ENCODE measurements at places on chromosomes 7 and 10. TPM values are rescaled to one million over a fixed set of nuclear protein-coding genes. Genes with fewer than 3 reads are reported as not detected.

Gene TMEM176B
- total RNA-seq, result 25.1 TPM

Gene ASB10
- 20.6 TPM for total RNA-seq

Gene CYP3A7
- total RNA-seq, result not detected

Gene PLAU
- 9.2 TPM for total RNA-seq

Gene NKX1-2
- total RNA-seq, result not detected

Gene TRPV6
- not detected for total RNA-seq

Gene AMZ1
- 0.10 TPM for total RNA-seq

DNA sequence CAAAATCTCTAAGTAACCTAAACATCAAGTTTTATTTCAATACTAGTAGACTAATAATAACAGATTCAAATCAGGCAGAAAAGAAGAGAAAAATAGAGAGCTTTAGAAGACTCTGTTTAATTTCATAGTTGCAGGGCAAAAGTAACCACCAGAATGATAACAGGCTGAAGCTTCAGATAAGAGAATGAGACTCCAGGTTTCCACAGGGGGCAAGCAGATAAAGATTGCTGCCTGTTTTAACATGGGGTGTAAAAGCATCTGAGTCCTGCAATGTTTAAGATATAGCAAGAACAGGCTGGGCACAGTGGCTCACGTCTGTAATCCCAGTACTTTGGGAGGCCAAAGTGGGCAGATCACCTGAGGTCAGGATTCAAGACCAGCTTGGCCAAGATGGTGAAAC lies 11.0 kb downstream of the CROT start:
- DNase-seq, result no peak

- no peak for DNase-seq
These were observed 38.1 kb upstream of the FAM20C start for GRCh38 chr7:154096-154799.

DNA sequence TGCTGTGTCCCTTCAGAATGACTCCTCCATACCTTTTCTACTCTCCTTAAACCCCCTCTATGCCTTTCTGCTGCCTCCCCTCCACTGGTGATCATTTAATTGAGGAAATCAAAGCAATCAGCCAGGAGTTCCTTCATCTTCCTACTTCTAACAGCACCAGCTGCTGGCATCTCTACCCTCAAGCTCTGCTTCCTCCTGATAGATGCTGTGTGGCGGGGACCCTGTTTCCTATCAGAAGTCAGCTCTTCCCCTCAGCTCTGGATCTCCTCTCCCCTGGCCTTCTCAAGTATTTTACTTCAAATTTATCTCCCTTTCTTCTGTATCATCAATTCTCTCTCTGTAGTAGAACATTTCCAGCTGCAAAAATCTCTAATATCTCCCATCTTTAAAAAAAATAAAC lies 183.7 kb downstream of the ELMO1 start:
- DNase-seq, result no peak

DNA sequence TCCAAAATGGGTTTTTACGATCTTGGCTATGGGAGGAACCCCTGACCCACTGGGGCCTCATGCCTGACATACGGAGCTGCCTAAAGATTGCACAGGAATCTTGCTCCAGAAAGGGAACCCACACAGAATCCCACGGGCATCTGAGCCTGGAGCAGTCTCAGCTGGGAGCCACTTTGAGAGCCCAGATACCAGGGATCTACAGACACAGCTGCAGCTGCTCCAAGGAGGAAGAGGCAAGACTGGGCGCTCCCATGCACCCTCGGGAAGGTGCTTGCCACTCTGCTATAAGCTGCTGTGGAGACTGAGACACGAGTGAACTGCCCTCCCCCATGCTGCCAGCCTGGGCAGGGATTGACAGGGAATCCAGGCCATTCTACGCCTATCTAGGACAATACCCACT lies 202.5 kb downstream of the REEP3 start:
- no peak for DNase-seq

GRCh38 chr7:37439653-37440026 lies 9.0 kb downstream of the ELMO1 start:
- DNase-seq, result no peak

DNA sequence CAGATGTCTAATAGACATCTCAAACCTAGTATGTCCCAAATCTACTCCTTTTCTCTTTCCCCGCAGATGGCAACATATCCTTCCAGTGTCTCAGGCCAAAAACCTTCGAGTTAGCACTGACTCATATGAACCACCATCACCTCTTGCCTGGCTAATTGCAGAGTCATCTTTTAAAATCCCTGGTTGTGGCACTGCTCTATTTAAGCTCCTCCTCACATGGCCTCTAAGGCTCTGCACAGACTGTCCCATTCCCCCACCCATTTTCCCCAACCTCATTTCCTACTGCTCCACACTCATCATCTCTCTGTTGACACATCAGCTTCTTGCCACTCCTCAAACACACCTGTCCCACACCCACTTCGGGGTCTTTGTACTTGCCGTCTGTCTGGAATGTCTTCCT lies 16.8 kb upstream of the HBP1 start:
- DNase-seq, result no peak

DNA sequence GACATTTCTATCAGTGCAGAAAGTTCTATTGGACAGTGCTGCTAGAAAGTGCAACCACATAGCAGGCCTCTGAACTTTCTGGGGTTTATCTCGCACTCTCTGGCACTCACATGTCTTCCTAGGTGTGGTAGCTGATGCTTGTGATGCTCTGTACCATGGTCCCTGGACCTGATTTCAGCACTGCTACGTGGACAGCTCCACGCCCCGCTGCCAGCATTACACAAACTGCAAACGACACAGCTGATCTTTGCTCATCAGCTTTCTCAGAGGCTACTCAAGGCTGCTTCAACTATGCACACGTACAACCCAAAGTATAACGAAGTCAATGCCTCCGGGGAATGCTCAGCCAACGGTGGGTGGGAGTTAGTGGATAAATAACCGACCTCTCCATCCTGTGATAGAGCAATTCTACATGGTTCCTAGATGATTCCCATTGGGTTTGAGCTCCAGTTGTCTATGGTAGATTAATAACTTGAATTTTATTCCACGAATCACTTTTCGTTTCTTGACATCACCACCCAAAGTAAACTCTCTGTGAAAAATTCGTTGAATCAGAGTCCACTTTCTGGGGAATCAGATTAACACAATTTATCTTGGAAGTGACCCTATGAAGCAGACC lies 302.5 kb downstream of the ACTR3B start:
- no peak for DNase-seq

- no peak for DNase-seq
These were observed 39.2 kb upstream of the ZNF680 start for GRCh38 chr7:64602086-64602485.

GRCh38 chr10:78045237-78045636 lies 11.6 kb downstream of the RPS24 start:
- no peak for DNase-seq

DNA sequence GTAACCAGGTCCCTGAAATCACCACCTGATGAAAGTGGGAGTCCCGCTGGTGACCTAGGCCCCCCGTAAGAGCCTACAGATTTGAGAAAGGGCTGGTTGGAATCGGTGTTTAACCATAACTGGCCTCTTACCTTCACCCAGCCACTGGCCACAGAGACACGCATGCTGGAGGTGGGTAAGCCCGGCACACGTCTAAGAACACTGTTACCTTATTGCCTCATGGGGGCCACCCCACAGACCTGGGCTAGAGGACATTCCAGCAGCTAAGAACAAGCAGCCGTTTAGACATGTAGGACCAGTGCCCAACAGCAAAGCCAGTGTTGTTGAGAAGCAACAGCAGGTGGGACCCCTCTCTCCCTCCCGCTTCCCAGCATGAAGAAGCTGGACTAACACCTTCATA lies 2.5 kb upstream of the GDF2 start:
- no peak for DNase-seq

DNA sequence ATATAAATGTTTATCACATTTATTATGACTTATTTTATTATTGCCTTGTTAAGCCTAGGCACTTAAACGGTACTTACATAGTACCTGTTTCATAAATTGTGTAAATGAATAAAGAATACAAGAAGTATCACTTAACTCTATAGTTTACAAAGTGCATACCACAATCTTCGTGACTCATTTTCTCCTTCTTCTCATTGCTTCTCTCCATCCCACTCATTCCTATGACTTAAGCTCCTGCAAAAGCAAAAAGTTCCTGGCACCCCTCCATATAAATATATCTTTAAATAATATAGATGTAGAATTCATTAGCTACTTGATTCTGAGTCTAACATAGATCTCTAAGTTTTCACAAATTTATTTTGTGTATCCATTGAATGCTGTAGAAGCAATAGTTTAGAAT lies 1382.0 kb upstream of the CELF2 start:
- DNase-seq, result no peak

Data from heart left ventricle (tissue), 16 donors.